Keratinocyte (primary cell): ENCODE measurements at places on chromosomes 4 and X. TPM values are rescaled to one million over a fixed set of nuclear protein-coding genes. Genes with fewer than 3 reads are reported as not detected.
A peak's percentile ranks its signal among the peaks of the same experiment; 100 is the strongest.

The SYTL5 gene
- 0.05 to 0.15 TPM (median 0.09 TPM) in 3 replicates for polyA plus RNA-seq

The SPATA18 gene
- polyA plus RNA-seq = 4.1 to 5.9 TPM (median 5.6 TPM) in 3 replicates

- no peaks in the 10 kb centered on the region for H3K4me1 ChIP-seq
- peaks cover 3% of the 10 kb centered on the region for H3K27me3 ChIP-seq
- H3K36me3 ChIP-seq = no peaks in the 10 kb centered on the region
- H3K27ac ChIP-seq = no peak overlapping the region
- no peak for DNase-seq
Observed at GRCh38 chrX:69070949-69071650, 94.2 kb downstream of the PJA1 start.

- no peaks in the 10 kb centered on the region for H3K27me3 ChIP-seq
- H3K4me1 ChIP-seq = no peaks in the 10 kb centered on the region
- DNase-seq = no peak
Observed at GRCh38 chrX:41734530-41734929, 10.5 kb downstream of the GPR82 start.

DNA sequence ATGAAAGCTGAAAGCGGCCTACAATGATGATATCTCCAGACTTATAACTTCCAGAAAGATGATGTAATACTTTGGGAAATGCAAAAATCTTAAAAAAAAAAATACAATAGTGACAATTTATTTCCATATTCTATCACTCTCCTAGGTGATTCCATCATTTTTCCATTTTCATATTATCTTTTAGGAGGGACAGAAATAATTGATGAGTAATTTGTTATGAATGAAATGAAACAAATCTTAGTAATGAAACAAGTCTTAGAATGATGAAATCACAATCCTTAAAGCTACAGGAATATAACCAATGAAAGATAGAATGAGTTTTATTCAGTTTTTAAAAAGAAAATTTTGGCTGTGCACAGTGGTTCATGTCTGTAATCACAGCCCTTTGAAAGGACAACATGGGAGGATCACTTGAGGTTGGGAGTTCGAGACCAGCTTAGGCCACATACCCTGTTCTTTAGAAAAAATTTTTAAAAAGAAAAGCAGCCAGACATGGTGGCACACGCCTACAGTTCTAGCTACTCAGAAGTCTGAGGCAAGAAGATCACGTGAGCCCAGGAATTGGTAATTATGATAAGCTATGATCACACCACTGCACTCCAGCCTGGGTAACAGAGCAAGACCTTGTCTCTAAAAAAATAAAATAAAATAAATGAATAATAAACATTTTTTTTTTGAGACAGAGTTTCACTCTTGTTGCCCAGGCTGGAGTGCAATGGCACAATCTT lies 21.7 kb downstream of the CLOCK start:
- H3K4me1 ChIP-seq = peaks cover 10% of the 10 kb centered on the region
- H3K27ac ChIP-seq = peak overlapping the region; percentile 65

- H3K36me3 ChIP-seq = peaks cover 12% of the 10 kb centered on the region
- H3K4me1 ChIP-seq = peaks cover 3% of the 10 kb centered on the region
- peak overlapping the region; percentile 94 for H3K27ac ChIP-seq
- H3K4me3 ChIP-seq = peak overlapping the region; percentile 97
- H3K27me3 ChIP-seq = no peaks in the 10 kb centered on the region
Observed at GRCh38 chr4:158722291-158722916, 792 bp downstream of the PPID start.
